Activated CD4-positive, CD25-positive, alpha-beta regulatory T cell treated with anti-CD3 and anti-CD28 coated beads, Interleukin-2, amount 50 U/mL, for 16 hours (primary cell): ENCODE measurements at places on chromosomes 2 and 18.

GRCh38 chr2:180662521-180662920 lies 317.9 kb upstream of the UBE2E3 start:
- no peak for DNase-seq

- DNase-seq, result no peak
Observed at GRCh38 chr2:33313039-33313438, 163.4 kb upstream of the RASGRP3 start.

GRCh38 chr2:173952267-173953046 lies 12.7 kb downstream of the SP3 start:
- DNase-seq, result no peak

- no peak for DNase-seq
Observed at GRCh38 chr2:79874015-79874414, 361.2 kb downstream of the CTNNA2 start.

GRCh38 chr2:226180281-226180884 lies 619.2 kb downstream of the IRS1 start:
- DNase-seq, result no peak

- DNase-seq, result no peak
Observed at GRCh38 chr2:160220026-160220425, 20.0 kb upstream of the ITGB6 start.

- no peak for DNase-seq
Observed at GRCh38 chr2:75667884-75668283, 21.3 kb downstream of the MRPL19 start.

DNA sequence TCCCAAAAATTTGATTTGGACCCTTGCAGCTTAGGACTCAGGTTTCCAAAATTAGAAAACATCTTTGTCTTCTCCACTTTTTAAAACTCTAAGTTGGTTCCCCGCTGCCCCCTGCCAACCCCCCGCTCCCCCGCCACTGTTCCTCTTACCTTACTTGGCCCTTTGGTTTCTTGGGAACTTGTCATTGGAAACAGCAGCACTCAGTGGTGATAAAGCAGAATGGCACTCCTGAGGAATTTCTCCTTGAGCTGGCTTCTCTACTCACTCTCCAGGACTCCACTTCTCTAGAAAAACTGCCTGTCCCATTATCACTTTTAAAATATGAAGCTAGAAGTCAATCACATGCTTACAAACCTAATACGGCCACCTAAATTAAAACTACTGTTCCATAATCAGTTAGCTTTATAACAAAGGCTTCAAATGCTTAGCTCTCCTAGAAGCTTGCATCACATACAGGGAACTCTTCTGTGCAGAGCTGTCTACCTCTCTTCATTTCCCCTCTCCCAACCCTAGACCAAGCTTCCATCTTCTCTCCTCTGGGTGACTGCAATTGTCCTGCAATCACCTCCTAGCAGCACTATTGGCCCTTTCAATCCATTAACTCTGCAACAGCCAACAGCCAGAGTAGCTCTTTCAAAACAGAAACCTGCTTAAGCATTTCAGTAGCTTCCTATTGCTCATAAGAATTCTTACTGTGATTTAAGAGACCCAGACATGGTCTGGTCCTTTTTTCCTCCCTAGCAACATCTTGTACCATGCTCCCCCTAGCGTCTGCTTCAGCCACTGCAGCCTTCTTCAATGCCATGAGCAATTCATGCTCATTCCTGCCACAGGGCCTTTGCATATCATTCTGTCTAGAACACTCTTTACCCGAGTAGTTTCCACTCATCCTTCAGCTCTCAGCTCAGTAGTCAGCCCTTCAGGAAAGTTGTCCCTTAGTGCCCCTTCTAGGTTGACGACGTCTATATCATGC lies 15.2 kb upstream of the PLEKHM3 start:
- peak; percentile 34 for DNase-seq

- DNase-seq, result peak; percentile 4
Observed at GRCh38 chr2:235390108-235390815, 103.6 kb upstream of the AGAP1 start.

- no peak for DNase-seq
Observed at GRCh38 chr2:144668493-144669110, 148.7 kb upstream of the ZEB2 start.

- DNase-seq, result no peak
Observed at GRCh38 chr2:237474442-237474911, 12.6 kb upstream of the MLPH start.

- DNase-seq, result no peak
Observed at GRCh38 chr2:199743415-199744120, 107.4 kb downstream of the FTCDNL1 start.

- no peak for DNase-seq
Observed at GRCh38 chr18:11514267-11514666, 95.1 kb upstream of the SLC35G4 start.

DNA sequence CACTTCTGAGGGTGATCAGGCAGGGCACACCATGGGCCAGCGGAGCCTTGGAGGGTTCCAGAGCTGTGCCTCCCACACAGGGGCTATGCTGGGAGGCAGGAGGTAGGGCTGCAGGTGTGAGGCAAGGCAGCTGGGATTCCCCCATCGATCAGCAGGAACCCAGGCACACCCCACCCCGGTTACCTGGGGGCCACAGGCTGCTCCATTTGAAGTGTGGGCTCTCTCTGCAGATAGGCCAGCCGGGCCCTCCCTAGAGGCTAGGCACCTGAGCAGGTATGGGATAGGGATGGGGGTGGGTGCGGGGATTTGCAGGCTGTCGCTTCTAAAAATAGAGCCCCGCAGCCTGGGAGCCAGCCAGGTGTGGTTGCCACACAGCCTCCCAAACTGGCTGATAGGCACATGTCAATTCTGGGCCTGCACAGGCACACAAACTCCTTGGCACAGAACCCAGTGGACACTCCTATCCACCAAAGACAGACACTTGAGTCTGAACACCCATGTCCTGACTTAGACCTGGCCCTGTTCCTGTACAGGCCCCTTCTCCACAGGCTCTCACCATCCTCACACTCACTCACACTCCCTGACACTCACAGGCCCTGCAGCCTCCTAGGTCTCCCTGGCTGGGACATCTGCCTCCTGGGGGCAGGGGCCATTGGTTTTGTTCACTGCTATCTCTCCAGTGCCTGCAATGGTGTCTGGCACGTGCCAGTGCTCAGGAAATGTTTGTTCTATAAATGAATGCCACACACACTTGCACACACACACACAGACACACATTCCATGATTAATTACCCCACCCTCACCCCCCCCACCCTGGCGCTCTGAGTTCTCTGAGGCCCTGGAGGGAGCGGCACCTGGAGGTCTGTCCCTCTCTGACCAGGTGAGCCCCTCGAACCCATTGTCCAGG lies 73.4 kb downstream of the ZFP36L2 start:
- no peak for DNase-seq

DNA sequence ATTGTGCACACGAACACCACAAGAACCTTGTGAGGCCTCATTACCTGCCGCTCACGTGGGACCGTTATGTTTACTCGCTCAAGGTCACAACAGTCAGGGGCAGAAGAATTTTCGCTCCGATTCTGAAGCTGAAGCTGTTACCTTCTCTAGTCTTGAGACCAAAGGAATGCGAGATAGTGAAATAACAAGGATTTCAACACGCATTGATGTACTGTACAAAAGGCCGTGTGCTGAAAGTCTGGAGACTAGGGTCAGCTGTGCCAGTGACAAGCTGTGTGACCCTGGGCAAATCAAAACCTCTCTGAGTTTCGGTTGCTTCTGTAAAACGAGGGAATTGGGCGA lies 583 bp downstream of the NEMP2 start:
- no peak for DNase-seq

DNA sequence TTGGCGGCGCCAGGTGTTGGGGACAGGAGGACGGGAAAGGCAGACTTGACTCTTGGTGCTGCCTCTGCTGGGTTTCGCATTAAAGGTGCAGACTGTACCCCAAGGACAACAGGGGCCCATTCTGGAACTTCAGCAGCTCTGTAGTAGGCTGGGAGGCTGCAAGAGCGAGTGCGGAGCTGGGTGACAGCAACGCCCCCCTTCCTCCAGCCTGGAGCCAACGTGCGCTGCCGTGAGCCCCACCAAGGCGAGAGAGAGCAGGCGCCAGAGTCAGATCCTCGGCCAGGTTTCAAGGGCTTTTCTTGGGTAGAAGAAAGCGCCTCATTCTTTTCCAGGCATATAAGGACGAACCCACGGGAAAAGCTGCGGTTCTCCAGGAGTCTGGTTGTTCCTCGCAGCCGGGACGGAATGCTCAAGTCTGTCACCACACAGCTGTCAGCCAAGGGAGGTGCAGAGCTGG lies 1.9 kb downstream of the DOK6 start:
- no peak for DNase-seq

- DNase-seq, result no peak
Observed at GRCh38 chr2:11242542-11243174, 87.4 kb downstream of the SLC66A3 start.

GRCh38 chr2:56227811-56228210 lies 44.0 kb downstream of the CCDC85A start:
- DNase-seq, result no peak

- DNase-seq, result no peak
Observed at GRCh38 chr2:238644095-238645081, 203.5 kb upstream of the TWIST2 start.

DNA sequence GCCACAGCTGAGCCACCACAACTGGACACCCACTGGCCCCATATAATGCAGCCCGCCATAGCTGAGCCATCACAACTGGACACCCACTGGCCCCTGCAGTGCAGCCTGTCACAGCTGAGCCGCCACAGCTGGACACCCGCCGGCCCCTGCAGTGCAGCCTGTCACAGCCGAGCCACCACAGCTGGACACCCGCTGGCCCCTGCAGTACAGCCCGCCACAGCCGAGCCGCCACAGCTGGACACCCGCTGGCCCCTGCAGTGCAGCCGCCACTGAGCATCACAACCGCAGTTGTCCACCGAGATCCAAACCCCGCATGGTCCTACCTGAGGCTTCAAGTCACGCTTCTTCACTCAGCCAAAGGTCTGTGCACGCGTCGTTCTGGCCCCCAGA lies 134.2 kb downstream of the PXDN start:
- DNase-seq, result no peak

DNA sequence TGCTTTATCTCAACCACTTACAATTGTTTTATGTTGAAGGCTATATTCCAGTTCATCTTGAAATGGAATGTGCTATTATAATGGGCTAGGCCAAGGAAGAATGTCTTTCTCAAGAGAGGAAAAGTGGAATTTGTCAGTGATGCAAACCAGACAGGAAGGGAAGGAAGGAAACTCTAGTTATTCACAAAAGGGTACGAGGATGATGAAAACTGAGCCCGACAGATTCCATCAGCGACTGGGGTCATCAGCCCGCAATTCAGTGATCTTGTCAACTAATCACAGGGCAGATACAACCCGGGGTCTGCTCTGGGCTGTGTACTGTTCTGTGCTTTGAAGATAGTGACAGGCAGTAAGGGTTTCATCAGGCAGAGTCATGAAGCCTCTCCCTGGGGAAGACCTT lies 23.4 kb upstream of the LYPD6 start:
- DNase-seq, result no peak

DNA sequence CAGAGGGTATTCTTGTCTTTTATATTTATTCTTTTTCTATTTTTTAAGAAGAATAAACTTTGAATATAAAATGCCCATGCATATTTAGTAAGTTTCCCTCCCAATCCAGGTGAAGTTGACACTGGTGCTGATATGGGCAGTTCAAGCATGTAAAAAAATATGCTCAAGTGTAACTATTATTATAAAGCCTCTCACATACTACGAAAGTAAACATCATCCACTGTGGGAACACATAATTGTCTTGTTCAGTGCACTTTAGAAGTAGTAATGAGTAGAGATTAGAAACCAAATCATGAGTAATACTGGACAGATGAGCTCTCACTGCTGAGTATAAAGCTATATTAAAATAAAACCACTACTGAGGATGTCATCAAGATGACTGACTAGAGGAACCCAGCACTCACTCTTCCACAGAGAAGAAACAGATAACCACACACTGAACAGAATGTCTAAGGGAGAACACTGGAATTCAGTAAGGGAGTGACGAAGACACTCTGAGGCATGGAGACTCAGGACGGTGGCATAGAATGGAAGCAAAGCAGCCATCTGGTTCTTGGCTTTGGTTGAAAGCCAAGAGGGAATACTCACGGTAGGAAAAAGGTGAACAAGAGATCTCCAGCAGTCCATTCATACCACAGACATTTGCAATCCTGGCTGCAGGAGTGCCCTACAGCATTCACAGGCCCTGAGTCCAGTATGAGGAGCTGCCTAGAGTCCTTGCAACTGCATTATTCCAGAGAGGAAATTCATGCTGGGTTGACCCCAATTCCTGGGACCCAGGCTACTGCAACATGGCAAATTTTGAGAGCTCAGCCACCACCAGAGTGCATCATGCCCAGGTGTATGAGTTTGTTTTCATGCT lies 9.5 kb upstream of the FAM110C start:
- DNase-seq, result no peak

GRCh38 chr2:238380785-238381184 lies 45.9 kb upstream of the ASB1 start:
- no peak for DNase-seq

- DNase-seq, result no peak
Observed at GRCh38 chr2:142938240-142938639, 60.8 kb downstream of the KYNU start.

DNA sequence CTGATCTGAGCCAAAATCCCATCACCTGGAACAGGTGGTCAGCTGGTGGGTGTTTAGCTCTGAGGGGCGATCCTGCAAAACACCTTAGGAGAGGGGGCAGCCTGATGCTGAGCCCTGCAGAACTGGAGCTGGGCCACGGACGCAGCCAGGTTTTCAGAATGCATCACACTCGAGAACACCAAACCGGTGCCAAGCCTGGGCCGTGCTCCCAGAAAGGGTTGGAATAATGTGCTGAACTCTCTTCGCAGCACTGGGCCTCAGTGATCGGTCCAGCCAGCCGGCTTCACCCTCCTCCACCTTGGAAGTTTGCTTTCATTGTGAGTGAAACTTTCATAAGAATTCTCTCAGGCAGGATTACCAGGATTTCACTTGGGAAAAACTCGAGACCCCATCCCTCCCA lies 56.5 kb upstream of the TTC39C start:
- DNase-seq, result no peak

DNA sequence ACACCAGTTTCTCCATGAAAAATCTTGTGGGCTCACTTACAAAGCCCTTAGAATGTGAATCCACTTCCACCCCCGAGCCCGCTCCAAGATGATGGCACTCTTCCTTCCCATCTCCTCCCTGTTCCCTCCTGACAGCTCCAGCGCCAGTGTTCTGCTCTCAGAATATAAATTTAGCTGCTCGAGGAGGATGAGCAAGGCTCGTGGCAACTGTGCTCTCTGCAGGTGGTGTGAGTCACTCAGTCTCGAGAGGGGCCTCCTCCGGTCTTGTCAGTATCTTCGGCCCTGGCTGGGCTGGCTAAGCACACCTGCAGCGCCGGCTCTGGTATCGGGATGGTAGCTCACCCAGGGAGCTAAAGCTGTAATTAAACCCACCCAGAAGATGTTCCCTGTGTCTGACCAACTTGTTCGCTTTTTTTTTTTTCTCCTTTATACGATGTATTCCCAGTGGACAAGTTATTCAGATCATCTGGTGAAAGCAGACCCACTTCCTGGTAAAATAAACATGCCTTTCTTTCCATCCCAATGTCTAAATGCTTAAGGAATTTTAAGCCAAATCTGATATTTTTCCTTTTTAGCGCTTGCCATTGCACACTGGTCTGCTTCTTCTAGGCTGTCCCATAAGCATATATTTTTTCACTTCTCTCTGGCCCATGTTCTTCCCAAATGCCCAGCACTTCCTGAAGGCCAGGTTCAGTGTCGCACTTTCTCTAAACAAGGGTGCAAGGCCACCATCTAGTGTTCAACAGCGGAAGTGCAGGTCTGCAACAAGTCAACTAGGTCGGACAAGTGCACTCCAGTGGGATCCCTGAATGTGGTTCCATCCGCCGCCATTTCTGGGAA lies 31.4 kb upstream of the YPEL5 start:
- no peak for DNase-seq

GRCh38 chr2:211354481-211354880 lies 798.1 kb downstream of the CPS1 start:
- no peak for DNase-seq

GRCh38 chr2:233855345-233855744 lies 1.0 kb upstream of the HJURP start:
- no peak for DNase-seq
